Activated CD8-positive, alpha-beta T cell treated with anti-CD3 and anti-CD28 coated beads, Interleukin-2, amount 10 ng/mL, durations not matched to agents 7 days and 5 days (primary cell): ENCODE measurements at places on chromosomes 13 and 19. TPM values are rescaled to one million over a fixed set of nuclear protein-coding genes. Genes with fewer than 3 reads are reported as not detected.
A peak's percentile ranks its signal among the peaks of the same experiment; 100 is the strongest.

DNA sequence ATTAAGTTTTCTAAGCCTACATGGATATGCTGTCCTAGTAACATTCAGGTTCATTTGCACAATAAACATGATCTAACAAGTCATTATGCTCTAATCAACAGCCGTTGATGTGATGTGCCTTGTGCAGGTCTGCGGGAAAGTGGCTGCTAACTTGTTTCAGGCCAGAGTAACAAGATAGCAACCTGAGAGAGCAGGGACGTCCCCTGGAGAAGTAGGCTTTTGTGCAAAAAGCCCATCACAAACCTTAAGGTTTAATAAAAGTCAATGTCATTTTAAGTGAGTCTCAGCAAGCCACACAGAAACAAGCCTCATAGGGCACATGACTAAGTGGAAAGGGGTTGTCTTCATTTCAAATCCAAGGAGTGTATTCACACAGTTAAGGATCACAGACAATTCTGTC lies 17.6 kb downstream of the FOXO1 start:
- H3K36me3 ChIP-seq, result peaks cover 35% of the 10 kb centered on the region
- DNase-seq, result no peak
- no peak overlapping the region for H3K27ac ChIP-seq
- H3K27me3 ChIP-seq, result no peaks in the 10 kb centered on the region

GRCh38 chr19:33470686-33471085 lies 50.9 kb downstream of the PEPD start:
- H3K4me3 ChIP-seq, result no peak overlapping the region
- H3K36me3 ChIP-seq, result no peaks in the 10 kb centered on the region
- no peaks in the 10 kb centered on the region for H3K27me3 ChIP-seq
- DNase-seq, result no peak
- H3K27ac ChIP-seq, result no peak overlapping the region

LINGO3 gene
- 0.66 TPM for total RNA-seq

DNA sequence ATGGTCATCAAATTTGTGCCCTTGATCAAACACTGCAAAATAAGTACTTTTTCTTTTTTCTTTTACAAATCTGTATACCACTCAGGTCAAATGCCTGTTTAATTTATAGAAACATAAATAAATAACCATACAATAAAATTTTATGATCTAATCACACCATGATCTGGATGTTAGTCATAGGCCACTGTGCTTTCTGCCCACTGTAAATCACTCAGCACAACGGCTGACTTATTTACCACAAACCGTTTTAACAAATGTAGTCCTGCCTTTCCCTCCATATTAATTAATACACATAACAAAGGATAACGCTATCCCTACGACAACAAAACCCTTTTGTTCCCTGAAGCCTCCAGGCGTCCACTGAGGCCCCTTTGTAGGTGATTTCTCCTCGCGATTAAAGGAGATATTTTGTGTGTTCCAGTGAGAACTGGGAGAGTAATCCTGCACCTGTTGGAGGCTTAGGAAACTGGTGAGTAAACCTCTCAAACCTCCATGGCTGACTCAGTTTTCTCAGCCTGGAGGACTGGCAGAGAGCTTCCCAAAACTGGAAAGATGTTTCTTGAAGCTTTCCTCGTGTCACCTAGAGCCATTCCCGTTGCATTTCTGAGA lies 477.1 kb upstream of the SGCG start:
- no peak for DNase-seq
- H3K4me3 ChIP-seq, result no peak overlapping the region
- no peak overlapping the region for H3K27ac ChIP-seq
- no peaks in the 10 kb centered on the region for H3K27me3 ChIP-seq

GRCh38 chr19:51246164-51246552 lies 4.7 kb upstream of the SIGLECL1 start:
- H3K4me3 ChIP-seq, result peak overlapping the region; percentile 60
- peaks cover 69% of the 10 kb centered on the region for H3K4me1 ChIP-seq
- H3K27ac ChIP-seq, result peak overlapping the region; percentile 83
- peaks cover 19% of the 10 kb centered on the region for H3K27me3 ChIP-seq

DNA sequence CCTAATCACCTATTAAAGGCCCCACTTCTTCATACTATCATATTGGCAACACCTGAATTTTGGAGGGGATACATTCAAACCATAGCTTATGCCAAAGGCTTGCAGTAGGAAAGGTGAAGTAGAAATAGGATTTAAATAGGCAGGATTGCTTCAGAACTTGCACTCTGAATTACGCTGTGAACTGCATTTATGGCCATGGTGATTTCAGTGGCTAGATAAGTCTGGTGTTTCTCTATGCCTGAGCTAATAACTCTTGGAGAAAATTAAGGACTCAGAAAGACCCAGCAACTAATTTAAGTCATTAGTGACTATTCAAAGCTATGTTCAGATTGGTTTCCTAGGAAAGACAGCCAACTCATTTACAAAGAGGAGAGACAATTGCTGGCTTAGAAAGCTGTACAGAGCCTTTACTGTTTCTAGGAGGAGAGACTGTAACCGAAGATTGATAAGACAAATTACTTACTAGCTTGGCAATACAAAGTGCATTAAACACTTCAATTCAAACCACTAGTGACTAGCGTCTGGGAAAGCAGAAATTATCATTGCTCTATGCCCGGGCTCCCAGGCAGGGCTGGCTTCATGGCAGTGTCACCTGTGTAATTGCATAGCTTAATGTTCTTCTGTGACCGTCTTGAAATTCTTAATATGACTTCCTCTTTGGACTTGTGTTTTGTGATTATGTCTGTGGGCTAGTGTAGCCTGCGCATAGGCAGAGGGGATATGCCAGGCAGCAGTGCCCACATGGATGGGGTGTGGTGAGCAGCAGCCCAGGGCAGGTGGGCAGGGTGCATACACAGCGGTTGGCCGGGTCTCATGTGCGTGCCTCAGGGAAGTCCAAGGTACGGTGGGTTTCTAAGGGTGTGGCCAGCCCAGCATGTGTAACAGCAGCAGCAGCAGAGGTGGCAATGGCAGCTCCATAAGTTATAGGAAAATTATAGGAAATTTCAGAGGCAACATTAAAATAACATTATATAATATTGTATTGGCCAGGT lies 60.1 kb downstream of the KL start:
- no peaks in the 10 kb centered on the region for H3K4me1 ChIP-seq
- H3K4me3 ChIP-seq, result no peak overlapping the region
- H3K27ac ChIP-seq, result no peak overlapping the region

GRCh38 chr13:27976362-27977091 lies 7.4 kb upstream of the CDX2 start:
- H3K4me1 ChIP-seq, result peaks cover 23% of the 10 kb centered on the region
- no peak for DNase-seq
- H3K36me3 ChIP-seq, result peaks cover 2% of the 10 kb centered on the region
- no peak overlapping the region for H3K4me3 ChIP-seq

- H3K27me3 ChIP-seq, result no peaks in the 10 kb centered on the region
- H3K4me1 ChIP-seq, result peaks cover 2% of the 10 kb centered on the region
- H3K4me3 ChIP-seq, result no peak overlapping the region
- no peaks in the 10 kb centered on the region for H3K36me3 ChIP-seq
- DNase-seq, result no peak
- no peak overlapping the region for H3K27ac ChIP-seq
Measured at GRCh38 chr13:59458908-59459579, 704.7 kb downstream of the DIAPH3 start.

- no peak for DNase-seq
- no peaks in the 10 kb centered on the region for H3K27me3 ChIP-seq
- H3K4me3 ChIP-seq, result no peak overlapping the region
- H3K4me1 ChIP-seq, result peaks cover 4% of the 10 kb centered on the region
Measured at GRCh38 chr13:36966404-36966803, 32.7 kb downstream of the ALG5 start.

- no peaks in the 10 kb centered on the region for H3K4me1 ChIP-seq
- H3K27ac ChIP-seq, result no peak overlapping the region
- no peak for DNase-seq
- no peaks in the 10 kb centered on the region for H3K36me3 ChIP-seq
- H3K4me3 ChIP-seq, result no peak overlapping the region
- H3K27me3 ChIP-seq, result no peaks in the 10 kb centered on the region
Measured at GRCh38 chr13:37647031-37647650, 48.6 kb upstream of the POSTN start.

GRCh38 chr19:423691-424466 lies 14.9 kb upstream of the C2CD4C start:
- no peak for DNase-seq
- H3K4me3 ChIP-seq, result no peak overlapping the region
- H3K4me1 ChIP-seq, result no peaks in the 10 kb centered on the region
- no peaks in the 10 kb centered on the region for H3K36me3 ChIP-seq
- no peaks in the 10 kb centered on the region for H3K27me3 ChIP-seq

GRCh38 chr19:2337329-2337707 lies 8.8 kb downstream of the SPPL2B start:
- no peaks in the 10 kb centered on the region for H3K27me3 ChIP-seq
- H3K4me3 ChIP-seq, result no peak overlapping the region
- H3K36me3 ChIP-seq, result peaks cover 14% of the 10 kb centered on the region
- H3K27ac ChIP-seq, result no peak overlapping the region
- H3K4me1 ChIP-seq, result peaks cover 14% of the 10 kb centered on the region

DNA sequence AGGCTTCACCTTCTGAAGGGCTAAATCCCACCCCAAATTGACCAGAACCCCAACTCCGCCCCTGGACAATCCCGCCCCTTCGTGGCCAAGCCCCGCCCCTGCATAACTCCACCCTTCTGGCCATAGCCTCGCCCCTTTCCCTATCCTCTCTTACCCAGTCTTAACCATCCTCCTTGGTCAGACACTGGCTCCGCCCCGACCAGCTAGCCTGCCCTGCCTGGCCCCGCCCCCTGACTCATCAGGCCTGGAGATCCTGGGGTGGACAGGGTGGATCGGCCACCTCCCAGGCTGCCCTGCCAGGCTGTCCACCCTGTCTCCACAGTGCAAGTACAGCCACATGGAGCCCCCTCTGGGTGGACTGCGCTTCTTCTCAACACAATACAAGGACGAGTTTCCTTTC lies 8.0 kb upstream of the ZNF358 start:
- no peak overlapping the region for H3K27ac ChIP-seq
- no peaks in the 10 kb centered on the region for H3K36me3 ChIP-seq
- no peak for DNase-seq
- H3K27me3 ChIP-seq, result peaks cover 10% of the 10 kb centered on the region
- no peak overlapping the region for H3K4me3 ChIP-seq
